ENCODE measurements at places on chromosomes 6 and 20. TPM values are rescaled to one million over a fixed set of nuclear protein-coding genes. Genes with fewer than 3 reads are reported as not detected.

GRCh38 chr6:128474481-128474880 is 45.9 kb downstream of the PTPRK start:
- no peak for DNase-seq

Gene LIN28B
- 3.0 TPM for polyA plus RNA-seq

DNA sequence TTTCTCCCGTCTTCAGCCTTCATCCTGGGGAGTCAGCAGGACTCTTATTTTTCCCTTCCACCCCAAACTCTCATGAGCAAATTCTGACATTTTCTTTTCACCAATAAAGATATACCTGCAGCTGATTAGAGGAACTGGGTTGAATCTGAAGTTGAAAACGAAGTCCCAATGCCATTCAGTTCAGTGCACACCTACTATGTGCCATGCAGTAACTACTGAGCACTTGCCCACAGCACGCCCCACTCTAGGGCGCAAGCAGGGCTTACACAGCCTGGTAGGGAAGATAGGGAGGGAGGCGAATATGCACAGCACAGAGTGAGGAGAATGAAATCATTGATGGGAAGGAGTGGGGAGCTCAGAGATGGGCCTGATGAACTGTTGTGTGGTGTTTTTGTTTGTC is 401.6 kb downstream of the CDC5L start:
- DNase-seq, result no peak

DNA sequence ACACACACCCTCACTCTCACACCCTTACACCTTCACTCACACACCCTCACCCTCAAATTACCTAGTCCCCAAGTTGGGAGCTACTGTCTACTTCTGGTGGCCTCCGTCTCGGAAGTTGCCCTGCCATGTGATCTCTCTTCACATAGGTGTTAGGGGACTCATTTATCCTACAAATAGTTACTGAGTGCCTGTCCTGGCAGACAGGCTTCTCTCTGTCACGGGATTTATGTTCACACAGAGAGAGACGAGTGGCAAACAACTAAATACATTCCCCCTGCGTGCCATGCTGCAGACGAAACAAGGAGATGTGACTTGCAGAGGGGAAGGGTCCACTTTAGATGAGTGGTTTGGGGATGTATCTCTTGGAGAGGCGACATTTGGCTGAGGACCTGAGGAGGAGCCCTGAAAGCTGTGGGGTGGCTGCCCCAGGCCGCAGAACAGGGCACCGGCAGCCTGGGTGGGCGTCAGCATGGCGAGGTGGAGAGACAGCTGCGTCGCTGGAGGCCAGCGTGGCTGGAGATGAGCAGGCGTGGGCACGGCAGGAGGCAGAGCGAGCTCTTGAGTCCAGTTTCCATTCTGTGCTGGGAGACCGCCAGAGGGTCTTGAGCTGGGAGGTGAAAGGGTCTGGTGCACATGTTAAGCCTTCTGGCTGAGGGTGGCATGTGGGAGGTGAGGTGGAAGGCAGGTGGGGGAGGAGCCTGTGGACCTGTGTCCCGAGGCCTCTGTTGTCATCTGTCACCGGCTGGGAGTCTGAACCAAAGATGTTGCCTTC is 17.2 kb downstream of the DYNLT1 start:
- no peak for DNase-seq

DNA sequence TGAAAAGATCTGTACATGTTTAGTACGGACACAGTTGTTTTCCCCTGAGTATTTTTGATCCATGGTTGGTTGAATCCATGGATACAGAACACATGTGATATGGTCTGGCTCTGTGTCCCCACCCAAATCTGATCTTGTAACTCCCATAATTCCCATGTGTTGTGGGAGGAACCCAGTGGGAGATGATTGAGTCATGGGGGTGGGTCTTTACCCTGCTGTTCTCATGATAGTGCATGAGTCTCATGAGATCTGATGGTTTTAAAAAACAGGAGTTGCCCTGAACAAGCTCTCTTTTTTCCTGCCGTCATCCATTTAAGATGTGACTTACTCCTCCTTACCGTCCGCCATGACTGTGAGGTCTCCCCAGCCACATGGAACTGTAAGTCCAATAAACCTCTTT is 139.2 kb downstream of the CDKAL1 start:
- no peak for DNase-seq

DNA sequence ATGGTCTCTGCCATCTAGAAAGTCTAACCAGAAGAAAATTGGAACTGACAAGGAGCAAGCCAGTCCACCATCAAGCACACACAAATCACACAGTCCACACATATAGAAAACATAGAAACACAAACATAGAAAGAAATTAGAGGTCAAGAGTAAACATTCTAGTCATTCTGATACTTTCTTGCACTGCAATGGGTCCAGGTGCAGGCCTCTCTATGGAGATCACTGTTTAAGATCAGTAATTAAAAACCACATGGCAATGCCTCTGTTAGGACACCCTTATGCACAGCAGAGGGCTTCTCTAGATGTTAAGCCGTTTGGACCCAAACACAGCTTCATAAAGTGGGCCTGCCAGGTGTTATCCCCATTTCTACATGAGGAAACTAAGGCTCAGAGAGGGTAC is 42.8 kb upstream of the SLC22A23 start:
- DNase-seq, result no peak

Gene MUC22
- not detected for polyA plus RNA-seq

DNA sequence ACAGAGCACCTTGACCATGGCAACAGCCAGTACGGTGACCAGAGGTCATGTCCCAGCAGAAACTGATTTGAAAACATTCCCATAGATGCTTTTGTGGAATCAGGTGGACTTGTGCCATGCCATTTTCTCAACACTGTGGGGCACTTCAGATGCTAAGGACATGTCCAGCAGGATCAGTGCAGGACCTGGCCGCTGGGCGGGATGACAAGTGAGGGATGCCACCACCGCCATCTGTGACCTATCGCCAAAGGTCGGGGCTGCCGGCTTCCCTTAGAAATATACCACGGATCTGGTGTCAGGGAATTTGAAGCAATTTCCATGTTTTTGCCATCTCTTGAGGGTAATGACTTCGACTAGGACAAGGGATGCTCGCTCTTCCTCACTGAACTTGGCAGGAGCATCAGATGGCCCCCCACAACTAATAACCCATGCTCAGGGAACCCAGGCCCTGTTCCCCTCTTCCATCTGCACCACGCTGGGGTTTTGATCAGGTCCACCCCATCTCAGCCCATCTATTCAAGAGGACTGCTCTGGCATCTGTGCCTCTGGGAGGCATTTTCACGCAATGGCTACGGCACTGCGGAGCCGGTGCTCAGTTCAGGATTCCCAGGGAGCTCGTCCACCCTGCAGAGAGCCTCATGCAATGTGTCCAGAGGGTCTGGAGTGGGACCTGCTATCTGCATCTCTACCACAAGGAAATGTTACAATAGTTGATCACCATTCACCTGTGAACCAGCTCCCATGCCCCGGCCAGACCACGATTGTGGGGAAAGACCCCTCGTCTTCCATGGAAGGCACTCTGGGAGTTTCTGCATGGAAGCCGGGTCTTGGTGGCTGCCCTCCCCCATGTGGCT is 302.6 kb downstream of the TAF4 start:
- DNase-seq, result no peak

DNA sequence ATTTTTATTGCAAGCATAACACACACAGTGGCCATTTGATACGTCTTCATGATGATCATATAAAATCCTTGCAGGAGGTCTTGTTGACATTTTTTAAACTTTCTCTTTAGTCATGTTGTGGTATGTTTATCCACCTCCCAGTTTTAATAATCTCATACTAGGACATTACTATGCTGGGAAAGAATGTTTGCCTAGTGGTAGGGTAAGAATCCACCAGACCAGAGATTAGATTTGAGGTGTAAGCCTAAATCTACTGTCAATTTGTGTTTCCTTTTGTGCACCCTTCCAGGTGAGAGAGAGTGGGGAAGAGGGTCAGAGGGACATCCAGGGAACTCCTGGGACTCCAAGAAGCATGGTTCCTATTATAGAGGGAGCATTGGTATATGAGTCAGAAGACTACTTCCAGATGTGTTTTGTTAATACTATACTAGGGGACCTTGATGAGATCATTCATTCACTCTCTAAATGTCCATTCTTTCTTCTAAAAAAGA is 298.3 kb upstream of the SASH1 start:
- DNase-seq, result no peak

Gene NKX2-4
- polyA plus RNA-seq, result not detected

Gene BACH2
- 0.01 TPM for polyA plus RNA-seq

DNA sequence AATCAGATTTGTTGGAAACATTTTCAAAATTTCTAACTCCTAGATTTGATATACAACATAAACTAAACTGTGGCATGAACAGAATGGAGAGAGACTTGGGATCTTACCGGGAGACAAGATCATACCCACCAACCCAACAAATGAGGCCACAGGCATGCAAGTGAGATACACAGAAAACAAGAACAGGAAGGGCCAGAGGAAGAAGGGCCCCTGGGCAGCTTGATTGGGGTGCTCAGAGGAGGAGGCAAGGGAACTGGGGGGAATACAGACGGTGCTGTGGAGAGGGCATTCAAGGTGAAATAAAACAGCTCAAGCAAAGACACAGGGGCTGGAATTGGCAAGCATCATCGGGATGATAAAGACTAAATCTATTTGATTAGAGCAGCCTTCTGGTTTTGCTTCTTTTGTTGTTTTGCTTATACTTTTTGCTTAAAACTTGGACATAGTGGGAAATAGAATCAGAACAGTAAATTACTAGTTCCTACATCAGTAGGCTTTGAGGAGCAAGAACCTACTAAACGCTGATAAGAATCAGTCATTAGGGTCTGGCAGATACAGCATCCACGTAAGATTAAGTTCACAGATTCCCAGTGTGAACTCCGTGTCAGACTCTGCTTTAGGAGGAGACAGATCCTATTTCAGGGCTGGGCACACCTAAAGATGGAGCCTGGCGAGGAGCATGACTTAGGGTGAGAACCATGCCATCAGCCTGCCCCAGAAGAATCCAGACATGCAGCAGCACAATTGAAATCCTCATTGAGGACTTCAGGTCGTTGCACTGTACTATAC is 3.5 kb upstream of the RAMACL start:
- no peak for DNase-seq

Gene SULF2
- 25.2 TPM for polyA plus RNA-seq

DNA sequence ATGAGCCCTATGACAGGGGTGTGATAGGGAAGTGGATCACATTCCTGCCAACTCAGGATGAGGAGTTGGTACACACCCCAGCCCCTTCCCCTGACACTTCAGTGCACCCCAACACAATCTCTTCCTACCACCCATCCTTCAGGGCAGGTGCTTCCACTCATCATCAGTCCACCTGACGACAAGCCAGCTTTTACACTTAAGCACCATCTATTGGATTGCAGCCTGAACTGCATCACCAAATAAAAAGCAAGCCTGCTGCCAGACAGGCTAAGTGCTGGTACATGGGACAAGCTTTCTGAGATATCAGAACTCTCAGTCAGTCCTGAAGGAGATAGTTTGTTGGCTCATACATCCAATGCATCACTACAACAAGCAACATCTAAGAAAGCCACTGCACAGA is 69.0 kb upstream of the TMEM200A start:
- DNase-seq, result no peak

Gene FAM184A
- not detected for polyA plus RNA-seq

- no peak for DNase-seq
Measured at GRCh38 chr20:9523636-9524035, 9.2 kb downstream of the LAMP5 start.

Gene SLC44A4
- not detected for polyA plus RNA-seq

- DNase-seq, result no peak
Measured at GRCh38 chr6:31869343-31869742, 6.7 kb upstream of the NEU1 start.

DNA sequence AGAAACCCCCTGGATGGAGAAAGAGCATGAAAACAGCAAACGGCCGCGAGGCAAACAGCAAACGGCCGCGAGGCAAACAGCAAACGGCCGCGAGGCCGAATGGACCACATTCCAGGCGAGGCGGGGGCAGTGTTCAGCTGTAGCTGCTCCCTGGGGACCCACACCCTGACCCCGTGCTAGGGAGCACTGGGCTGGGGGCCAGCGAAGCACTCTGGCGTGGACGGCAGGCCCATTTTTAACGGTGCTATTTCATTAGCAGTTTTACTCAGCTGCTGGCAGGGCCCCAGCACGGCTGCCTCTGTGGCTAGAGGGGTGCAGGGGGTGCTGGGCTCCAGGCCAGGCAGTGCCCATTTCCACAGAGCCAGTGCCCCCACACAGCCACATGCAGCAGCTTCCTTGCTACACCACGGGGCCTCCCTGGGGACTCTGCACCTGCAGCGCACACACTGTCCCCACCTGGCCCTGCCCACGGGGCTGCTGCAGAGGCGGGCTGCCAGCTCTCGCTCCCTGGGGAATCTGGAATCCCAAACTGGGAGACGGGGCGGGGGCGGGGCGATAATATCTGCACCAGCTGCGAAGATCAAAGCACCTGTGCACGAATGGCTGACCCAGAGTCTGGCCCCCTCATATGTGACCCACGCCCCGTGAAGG is 35.6 kb upstream of the SLCO4A1 start:
- DNase-seq, result no peak

- peak; percentile 39 for DNase-seq
Measured at GRCh38 chr6:593139-593906, 63.6 kb downstream of the HUS1B start.

DNA sequence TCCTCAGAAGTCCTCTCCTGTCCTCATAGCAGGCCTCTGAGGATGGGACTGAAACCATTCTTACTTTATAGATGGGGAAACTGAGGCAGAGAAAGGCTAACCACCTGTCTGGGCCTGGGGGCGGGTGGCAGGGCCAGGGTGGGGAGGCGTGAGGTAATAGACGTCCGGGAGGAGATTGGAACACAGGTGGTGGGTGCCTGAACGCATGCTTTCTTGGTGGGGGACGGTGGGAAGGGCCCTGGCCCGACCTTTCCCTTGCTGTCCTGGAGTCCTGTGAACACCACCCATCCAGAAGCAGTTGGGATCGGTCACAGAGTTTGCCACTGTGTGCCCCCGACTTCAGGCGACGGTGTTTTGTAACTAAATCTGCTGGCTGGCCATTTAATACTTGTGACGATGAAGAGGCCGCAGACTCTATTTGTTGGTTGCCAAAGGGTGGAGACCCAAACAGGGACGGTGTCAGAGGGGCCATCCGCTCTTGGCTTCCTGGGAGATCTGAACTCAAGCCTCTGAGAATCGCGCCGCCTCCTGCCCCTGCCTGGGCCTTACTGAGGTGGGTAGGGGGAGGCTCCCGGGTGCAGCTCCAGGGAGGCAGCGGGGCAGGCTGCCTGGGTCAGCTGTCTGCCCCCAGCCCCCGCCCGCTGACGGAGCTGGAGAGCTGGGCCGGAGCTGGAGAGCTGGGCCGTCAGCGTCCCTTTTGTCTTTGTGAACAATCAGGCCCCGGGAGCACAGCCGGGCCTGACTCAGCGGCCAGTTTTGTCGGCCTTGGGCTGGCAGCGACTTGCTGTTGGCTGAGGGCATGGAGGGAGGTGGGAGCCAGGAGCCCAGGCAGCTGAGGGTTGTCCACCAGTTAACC is 4.1 kb downstream of the RBM38 start:
- DNase-seq, result no peak

Gene FAM217A
- not detected for polyA plus RNA-seq

Gene CDH26
- polyA plus RNA-seq, result 0.16 TPM

DNA sequence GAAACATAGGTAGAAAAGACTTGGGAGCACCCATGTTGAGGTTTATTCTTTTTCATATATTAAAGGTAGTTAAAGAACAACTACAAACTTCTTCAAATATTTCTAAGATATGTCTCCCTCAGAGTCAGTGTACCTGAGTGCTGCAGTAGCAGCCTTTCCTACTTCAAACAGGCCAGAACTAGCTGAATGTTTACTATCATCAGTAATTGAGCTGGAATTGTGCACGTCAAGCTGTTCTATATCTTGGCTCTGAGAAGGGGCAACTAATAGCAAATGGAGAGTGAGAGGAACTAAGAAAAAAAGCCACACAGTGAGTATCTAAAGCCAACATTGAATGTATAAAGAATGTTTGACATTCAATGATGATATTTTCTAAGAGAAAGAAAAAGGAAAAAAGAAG is 21.7 kb downstream of the MTCL3 start:
- no peak for DNase-seq

Gene LPA
- not detected for polyA plus RNA-seq
